ENCODE measurements at places on chromosomes 5 and 9. TPM values are rescaled to one million over a fixed set of nuclear protein-coding genes. Genes with fewer than 3 reads are reported as not detected.

The PCDHA3 gene
- total RNA-seq = 0.06 TPM

DNA sequence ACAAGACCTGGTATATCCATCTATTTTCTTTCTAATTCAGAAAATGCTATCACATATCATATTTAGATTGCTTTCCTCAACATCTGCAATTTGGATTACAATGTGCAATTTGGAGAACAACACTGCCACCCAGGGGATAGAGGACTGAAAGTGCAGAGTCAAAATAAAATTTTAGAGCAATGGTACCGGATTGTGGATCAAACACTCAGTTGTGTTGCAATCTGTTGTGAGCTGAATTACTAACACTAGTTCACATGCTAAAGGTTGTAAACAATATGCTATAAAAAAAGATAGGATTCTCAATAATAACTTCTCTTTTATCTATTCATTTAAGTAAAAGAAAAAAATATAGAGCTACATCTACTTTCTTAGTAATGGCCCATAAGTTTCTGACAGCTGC lies 11.9 kb upstream of the SRFBP1 start:
- no peak for DNase-seq

The TMEM252 gene
- not detected for total RNA-seq

The GOLPH3 gene
- total RNA-seq = 101 TPM

DNA sequence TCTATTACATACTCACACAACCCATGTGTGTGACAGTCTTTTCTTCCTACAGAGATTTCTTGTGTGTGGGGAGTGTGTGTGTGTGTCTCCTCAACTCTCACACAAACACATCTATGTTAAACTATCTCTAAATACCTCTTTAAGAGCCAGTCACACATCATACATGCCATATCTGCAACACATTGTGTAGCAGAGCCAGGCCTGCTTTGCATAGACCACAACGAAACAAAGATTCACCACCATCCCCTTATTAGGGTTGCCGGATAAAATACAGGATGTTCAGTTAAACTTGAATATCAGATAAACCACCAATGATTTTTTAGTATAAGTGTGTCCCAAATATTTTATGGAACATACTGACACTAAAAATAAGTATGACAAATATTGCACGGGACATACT lies 2.3 kb downstream of the FAM170A start:
- no peak for DNase-seq

DNA sequence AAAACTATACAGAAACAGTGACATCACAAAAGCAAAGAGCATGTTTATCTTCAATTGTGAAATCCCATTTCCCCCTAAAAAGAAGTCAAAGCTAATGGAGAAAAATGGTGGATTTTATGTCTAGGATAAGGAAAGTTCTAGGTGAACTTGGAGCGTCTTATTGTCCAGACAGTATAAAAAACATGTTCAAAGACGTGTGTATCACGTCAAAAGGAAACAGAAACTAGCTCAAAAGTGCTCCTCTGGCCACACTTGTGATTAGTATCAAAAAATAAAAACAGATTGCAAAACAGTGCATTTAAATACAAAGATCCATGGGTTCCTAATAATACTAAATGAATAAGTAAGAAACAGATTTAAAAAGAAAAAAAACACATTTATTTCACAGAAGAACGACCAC lies 568.9 kb downstream of the ANXA1 start:
- no peak for DNase-seq

- DNase-seq = no peak
Observed at GRCh38 chr9:127161081-127161624, 38.7 kb upstream of the ANGPTL2 start.

DNA sequence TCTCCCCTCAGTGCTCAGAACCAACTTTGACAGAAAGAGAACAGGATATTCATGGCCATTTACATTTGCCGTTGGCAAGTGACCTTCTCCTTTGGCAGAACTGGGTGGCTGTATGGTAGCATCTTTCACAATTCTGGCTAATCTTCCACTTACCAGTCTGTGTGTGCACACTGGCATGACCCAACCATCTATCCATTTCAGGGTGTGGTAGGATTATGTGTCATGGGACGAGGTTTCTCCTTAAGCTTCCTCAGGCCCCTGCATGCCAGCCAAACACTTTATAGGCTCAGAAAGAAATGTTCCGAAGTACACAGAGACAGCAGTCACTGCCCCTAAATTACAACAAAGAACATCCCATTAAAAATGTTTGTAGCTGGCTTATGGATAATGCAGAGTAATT lies 497.1 kb downstream of the NFIB start:
- no peak for DNase-seq

Data from mucosa of descending colon (tissue), 3 donors.